ENCODE measurements at places on chromosomes 3 and 15.
A peak's percentile ranks its signal among the peaks of the same experiment; 100 is the strongest.

DNA sequence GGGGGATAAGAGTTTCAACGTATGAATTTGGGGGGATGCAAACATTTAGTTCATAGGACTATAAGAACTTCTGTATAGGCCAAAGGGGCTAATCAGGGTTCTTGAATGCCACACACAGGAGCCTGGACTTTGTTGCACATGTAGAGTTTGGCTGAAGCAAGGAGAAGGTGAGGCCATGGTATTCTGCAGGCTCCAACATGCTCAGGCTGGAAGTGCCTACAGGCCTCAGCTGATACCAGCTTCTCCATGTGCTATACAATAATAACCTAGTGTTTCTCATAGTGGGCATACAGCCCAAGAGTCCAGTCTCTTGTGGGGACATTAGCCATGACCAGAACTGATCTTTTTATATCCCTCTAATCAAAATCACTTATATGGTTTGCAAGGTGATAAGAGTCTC, 399.7 kb upstream of the MCTP2 start:
- DNase-seq = no peak

GRCh38 chr3:99638167-99638948, at the start of gene COL8A1:
Gene COL8A1 (plus strand): TSS chr3:99638594. CDS start chr3:99790683, 152,089 bp downstream.
- no peak for DNase-seq

- DNase-seq = no peak
Observed at GRCh38 chr15:65626856-65627255, 5.1 kb downstream of the SLC24A1 start.

DNA sequence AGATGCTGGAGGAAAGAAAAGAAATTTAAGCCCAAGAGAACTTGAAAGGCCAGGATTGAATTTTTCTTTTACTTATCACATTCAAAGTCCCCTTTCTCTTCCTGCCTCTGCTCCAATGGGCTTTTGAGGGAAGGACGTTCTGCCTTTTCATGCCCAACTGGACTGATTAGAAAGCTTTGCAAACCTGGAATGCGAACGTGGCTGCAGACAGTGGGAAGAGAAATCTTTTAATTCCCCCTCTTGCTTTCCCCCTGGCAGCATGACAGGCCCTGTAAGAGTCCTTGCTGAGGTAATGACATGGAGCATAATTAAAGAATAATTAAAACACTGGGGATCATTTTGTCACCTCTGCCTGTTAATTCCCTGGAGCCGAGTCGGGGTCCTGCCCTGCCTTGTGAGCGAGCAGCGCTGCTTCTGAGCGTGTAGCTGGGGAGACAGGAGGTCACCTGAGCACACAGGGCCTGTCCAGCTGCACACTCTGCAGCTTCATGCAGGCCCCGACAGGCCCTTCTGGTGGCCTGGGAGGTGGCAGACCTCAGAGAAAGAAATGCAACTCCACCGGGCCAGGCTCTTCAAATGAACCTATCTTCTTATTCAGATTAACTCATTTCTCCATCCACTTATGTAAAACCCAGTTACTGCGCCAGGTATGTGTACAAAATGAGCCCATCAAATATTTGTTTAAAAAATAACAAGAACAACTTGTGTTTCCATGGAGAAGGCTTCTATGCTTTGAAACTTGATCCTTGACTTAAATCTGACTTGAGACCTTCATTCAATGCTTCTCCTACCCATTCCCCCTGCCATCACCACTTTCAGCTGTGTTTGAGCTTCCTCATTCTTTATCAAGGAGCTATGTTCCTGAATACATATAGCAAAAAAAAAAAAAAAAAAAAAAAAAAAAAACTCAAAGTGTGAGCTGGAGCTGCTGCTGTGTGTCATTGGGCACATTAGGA, 628.2 kb upstream of the CFAP20DC start:
- DNase-seq = no peak

GRCh38 chr3:115245438-115245837, 98.3 kb upstream of the ZBTB20 start:
- DNase-seq = no peak

- DNase-seq = no peak
Observed at GRCh38 chr15:71702496-71702895, 107.9 kb upstream of the NR2E3 start.

- no peak for DNase-seq
Observed at GRCh38 chr3:197309528-197310361, 11.3 kb upstream of the DLG1 start.

DNA sequence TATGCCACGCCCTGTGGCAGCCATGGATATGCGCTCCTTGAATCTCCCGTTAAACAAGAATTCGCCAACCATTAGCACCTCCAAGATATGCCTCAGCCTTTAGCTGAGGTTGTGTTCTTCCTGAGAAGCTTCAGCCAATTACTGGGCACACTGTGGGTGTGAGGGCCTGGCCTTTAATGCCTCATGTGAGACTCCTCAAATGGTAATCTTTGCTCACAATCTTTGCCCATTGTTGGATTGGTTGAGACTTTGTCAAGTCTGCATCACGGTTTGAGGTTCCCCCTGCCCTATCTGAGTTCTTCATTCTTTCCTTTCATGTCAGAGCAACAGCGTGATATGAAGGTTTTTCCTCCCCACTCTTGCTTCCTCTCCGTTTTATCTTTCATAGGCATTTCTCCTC, 108.1 kb upstream of the CCDC54 start:
- DNase-seq = no peak

DNA sequence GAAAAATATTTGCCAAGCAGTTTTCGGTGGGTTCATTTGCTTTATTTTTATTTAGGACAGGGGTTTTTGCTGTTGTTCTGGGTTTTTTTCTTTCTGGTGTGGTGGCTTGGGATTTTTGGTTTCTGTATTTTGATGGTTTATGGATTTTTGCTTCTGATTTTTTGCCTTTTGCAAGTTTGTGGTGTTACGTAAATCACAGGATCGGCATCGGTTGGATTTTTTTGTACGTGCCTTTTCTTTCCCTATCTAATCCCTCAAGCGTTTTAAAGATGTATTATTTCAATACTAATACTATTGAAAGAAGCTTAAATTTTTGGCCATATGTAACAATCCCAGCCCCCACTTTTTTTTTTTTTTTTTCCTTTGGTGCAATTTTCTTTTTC, 782 bp upstream of the BCL6 start:
- no peak for DNase-seq

DNA sequence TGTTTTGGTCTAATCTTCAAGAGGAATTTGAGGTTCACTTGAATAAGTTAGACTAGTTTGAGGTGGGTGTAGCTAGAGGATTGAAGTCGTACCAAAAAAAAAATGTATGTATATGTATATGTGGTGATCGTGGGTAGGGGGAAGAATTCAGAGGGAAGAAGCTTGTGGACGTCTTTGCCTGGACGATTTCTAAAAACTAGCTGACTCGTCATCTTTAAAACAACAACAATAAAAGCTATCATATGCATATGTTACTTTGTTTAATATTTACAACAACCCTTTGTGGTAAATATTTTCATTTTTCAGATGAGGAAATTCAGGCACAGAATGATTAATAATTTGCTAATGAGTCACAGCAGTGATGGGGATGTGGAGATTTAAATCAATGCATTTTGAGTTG, 18.1 kb downstream of the RNF111 start:
- DNase-seq = no peak

GRCh38 chr3:72839057-72839456, 9.2 kb downstream of the SHQ1 start:
- DNase-seq = no peak

- DNase-seq = no peak
Observed at GRCh38 chr3:156417559-156418132, 137.3 kb downstream of the SSR3 start.

GRCh38 chr15:39403640-39404117, 177.2 kb upstream of the THBS1 start:
- DNase-seq = no peak

DNA sequence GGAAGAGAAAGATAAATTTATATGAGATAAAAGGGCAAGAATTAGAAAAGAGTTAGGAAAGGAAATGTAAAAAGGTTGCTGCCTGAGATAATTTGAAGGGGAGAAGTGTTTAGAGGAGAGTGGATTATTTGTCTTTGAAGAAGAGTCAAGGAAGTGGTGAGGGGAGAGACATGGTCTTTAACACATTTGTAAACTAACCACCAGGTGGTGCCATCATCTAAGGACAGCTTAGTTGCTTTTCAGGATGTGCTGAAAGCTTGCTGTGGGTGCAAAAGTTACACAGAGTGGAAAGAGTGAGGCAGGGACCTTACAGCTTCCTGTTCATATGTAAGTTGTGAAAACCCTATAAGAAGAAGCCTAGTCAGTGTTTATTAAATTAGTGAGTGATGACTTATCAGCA, 114.1 kb upstream of the DNAJC19 start:
- no peak for DNase-seq

DNA sequence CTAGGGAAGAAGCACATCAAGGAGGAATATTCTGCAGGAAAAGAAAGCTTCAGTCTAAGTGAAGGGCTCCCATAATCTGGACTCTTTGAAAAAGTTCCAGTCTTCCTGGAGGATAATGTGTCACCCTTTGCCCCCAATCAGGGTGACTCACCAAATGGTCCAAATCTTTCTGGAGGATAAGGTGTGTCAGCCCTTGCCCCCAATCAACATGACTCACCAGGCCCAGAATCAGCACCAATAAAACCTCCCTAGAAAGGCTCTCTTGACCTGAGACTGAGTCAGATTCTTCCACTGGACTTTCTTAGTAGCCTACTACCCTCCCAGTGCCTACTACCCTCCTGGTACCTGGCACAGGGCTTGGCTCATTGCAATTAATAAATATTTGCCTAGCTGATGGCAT, 9.5 kb upstream of the ARL14 start:
- DNase-seq = no peak

DNA sequence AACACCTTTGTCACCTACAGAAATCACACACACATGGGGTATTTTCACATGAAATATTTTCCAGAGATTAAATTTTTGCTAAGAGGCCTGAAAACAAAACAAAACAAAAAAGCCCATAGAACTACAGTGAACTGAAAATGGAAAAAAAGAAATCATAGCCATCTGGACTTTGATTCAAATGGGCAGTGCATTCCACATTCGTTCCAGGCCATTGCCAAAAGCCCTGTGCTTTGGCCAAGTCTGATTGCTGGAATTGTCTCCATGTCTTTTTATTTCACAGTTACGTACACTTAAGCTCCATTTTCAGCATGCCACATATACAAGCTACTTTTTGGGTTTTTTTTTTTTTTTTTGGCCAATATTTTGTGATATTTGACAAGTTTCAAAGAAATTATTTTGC, 47.1 kb downstream of the TFG start:
- no peak for DNase-seq

DNA sequence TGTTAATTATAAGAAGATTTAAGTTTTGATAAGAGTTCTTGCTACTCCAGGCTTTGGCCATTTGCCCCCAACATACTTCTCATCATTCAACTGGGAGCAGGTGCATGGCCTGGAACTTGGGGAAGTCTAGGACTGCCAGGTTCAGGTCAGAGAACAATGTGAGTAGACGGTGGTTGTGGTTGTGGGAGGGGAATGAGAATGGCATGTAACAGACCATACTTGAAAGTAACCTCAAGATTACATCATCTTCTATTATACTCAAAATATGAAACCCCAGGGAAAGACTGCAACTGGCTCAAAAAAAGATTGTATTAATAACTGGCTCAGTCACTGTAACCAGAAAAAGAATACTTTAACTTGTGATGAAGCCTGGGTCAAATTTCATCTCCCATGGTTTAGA, 364.9 kb upstream of the DPPA4 start:
- DNase-seq = no peak

GRCh38 chr3:149657926-149658743, at the start of gene WWTR1:
Gene WWTR1 (minus strand): TSS chr3:149658025. CDS start chr3:149657306, 719 bp downstream.
- DNase-seq = peak; percentile 31

- no peak for DNase-seq
Observed at GRCh38 chr15:77440378-77440999, 19.8 kb downstream of the HMG20A start.

- no peak for DNase-seq
Observed at GRCh38 chr15:76217029-76217881, 94.0 kb downstream of the ETFA start.

DNA sequence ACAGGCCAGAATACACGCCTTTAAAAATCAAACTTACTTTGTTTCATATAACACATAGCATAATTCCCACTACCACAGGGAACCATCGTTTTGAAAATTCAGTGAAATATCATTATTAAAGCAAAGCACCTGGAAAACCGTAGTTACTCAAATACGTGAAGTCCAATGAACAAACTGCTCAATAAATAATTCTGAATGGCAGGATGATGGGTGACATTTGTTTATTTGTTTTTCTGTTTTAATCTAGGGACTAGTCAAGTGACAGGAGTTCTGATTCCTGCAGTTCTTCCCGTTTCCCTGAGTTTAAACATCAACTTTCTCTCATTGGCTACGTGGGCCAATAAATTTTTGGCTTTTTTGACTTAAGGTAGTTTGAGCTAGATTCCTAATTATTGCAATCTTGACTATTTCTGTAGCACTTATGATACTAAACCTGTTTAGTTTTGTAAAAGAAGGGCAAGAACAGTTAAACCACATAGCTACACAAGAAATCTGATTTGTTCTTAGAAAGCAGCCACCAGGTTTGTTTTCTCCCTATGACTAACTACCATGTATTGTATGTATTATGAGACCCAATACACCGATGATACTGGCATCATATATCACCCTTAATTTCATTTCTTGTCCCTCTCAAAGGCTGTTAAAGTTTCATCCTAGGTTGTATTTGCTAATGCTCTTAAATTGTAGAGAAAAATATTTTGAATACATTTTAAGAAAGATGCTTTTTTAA, 411.2 kb downstream of the SHQ1 start:
- no peak for DNase-seq

DNA sequence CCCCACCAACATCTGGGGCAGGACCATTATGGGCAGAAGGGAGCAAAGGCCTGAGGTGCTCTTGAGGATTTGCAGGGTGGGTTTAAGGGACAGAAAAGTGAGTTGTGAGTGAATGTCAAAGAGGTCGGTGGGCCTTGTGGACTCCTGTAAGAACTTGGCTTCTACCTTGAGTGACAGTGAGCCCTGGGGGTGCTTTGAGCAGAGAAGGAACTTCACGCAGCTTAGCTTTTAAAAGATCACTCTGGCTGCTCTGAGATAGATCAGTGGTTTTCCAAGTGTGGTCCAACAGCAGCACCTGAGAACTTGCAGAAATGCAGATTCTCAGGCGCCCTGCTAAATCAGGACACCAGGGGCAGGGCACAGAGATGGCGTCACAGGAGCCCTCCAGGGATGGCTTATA, 15.3 kb upstream of the ALAS1 start:
- DNase-seq = no peak

DNA sequence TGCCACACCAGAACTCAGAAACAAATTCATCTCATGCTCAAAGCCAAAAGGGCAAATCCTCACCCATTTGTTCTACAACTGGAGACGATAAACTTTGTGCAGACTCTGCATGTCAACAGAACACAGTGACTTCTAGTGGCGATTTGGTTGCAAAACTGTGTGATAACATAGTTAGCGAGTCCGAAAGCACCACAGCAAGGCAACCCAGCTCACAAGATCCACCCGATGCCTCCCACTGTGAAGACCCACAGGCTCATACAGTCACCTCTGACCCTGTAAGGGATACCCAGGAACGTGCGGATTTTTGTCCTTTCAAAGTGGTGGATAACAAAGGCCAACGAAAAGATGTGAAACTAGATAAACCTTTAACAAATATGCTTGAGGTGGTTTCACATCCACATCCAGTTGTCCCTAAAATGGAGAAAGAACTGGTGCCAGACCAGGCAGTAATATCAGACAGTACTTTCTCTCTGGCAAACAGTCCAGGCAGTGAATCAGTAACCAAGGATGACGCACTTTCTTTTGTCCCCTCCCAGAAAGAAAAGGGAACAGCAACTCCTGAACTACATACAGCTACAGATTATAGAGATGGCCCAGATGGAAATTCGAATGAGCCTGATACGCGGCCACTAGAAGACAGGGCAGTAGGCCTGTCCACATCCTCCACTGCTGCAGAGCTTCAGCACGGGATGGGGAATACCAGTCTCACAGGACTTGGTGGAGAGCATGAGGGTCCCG, 199.7 kb downstream of the AKAP13 start:
- peak; percentile 21 for DNase-seq

GRCh38 chr3:146403792-146404191, 65.6 kb downstream of the PLSCR2 start:
- no peak for DNase-seq
